ENCODE measurements at places on chromosomes 16 and 17.
A peak's percentile ranks its signal among the peaks of the same experiment; 100 is the strongest.

DNA sequence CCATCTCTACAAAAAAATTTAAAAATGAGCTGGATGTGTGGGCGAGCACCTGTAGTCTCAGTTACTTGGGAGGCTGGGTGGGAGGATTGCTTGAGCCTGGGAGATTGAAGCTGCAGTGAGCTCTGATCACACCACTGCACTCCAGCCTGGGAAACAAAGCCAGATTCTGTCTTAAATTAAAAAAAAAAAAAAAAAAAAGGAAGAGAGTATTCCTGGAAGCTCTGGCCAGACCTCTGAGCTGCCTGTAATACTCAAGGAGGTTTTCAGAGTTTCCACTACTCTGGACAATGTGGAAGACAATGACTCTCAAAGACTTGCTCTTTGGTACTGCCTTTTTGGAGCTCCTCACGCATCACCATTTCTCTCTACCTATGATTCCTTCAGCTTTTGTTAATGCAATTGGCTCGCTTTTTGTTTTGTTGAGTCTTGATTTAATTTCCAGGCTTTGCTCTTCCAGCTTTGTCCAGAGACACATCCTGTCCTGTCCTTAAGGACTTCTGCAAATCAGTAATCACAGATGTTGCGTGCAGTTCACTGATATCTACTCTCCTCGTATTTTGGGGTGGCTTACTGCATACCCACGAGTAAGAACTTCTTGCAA lies 10.8 kb downstream of the CHD9 start:
- no peak for DNase-seq

GRCh38 chr16:31273676-31274075 lies 13.9 kb downstream of the ITGAM start:
- no peak for DNase-seq

DNA sequence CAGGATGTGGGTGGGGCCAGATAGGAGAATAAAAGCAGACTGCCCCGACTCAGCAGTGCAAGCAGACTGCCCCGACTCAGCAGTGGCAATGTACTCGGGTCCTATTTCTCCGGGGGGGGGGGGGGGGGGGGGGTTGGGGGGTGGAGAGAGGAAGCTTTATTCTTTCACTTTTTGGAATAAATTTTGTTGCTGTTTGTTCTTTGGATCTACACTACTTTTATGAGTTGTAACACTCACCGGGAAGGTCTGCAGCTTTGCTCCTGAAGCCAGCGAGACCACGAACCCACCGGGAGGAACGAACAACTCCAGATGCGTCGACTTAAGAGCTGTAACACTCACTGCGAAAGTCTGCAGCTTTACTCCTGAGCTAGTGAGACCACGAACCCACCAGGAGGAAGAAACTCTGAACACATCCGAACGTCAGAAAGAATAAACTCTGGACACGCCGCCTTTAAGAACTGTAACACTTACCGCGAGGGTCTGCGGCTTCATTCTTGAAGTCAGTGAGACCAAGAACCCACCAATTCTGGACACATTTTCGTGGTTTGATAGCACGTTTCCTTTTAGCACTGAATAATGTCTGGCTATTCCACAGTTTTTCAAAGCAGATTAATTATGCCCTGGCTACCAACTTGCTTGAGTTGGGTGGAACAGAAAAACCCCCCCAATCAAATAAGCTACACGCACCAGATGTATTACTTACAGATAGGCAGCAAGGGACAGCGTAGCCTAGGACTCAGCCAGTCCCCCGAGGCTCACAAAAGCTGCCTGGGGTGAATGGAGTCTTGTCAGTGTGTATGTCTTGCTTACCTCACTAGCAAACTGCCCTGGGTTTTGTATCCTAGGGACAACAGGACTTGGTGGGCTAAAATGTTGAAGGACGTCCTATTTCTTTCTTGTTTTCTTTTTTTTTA lies 11.9 kb downstream of the FZD2 start:
- DNase-seq, result no peak

DNA sequence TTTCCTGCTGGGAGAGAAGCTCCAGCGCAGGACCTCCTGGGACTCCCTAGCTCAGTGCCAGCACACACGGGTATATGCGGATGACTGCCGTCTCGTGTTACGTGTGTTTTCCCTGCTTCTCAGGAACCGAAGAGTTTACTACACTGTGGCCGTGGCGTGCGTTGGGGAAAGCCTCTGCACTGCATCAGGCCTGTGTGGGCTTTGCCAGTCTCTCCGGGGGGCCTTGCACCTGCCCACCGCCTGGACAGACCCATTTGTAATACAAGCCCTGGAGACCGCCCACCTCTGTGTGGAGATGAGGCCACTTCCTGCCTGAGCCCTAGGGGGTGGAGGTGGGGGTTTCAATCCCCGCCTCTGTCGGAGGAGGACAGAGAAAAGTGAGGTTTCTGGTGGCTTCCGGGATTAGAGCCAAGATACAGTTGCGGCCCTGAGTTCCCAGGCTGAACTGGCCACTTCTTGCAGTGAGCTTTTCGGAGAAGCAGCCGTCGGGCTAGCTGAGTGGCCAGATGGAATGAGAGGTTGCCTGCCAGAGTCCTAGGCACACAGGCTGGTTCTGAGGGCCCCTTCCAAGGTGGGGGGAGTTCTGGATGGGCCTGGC lies 43.4 kb upstream of the GSE1 start:
- DNase-seq, result no peak

GRCh38 chr16:21646721-21647561 lies 5.5 kb downstream of the IGSF6 start:
- peak; percentile 70 for DNase-seq

DNA sequence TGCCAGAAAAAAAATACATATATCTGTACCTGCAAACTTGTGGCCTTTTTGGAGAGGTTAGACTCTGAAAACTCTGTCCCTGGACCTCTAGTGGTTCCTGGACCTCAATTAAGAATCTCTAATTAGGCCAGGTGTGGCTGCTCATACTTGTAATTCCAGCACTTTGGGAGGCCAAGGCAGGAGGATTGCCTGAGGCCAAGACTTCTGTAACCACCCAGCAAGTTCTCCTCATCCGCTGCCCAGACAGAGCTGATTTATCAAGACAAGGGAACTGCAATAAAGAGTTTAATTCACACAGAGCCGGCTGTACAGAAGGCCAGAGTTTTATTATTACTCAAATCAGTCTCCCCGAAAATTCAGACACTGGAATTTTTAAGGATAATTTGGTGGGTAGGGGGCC lies 4.2 kb downstream of the ASPA start:
- no peak for DNase-seq

DNA sequence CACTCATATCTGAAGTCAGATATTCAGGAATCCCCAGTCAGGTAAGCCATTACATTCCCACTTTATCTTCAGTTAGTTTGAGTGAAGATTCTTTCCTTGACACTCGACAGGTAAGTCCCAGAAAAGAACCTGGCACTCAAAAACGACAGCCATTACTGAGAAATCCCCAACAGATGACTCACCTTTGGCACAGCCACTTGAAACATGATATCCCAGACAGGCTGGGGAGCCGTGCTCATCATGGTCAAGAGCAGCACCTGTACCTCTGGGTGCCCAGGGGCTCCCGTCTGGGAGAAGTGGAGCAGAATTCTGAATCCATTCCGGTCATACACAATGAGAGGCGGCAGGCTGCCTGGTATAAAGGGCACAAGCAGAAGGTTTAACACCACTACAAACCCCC lies 16.8 kb upstream of the COG7 start:
- DNase-seq, result no peak

- DNase-seq, result no peak
These were observed 20.1 kb downstream of the HMOX2 start for GRCh38 chr16:4496305-4496704.

- DNase-seq, result no peak
These were observed 510.7 kb downstream of the MAF start for GRCh38 chr16:79089735-79090284.

- DNase-seq, result no peak
These were observed 4.1 kb downstream of the ST6GALNAC2 start for GRCh38 chr17:76581515-76581914.

DNA sequence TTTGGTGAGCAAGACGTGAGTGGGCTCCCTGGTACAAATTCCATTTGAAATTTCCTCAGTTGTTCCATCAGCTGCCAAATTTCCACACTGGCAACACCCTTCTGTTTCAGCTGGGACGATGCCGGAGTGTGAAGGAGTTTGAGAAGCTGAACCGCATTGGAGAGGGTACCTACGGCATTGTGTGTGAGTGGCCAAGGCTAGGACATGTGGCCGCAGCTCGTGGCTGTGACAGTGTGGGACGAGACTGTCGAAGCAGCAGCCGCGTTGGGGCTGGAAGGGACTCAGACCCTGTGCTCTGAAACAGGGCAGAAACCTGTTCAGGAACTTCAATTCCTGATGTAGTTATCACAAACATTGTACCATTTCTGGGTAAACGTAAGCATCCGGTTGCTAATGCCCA lies 2.7 kb downstream of the CDK10 start:
- DNase-seq, result no peak

DNA sequence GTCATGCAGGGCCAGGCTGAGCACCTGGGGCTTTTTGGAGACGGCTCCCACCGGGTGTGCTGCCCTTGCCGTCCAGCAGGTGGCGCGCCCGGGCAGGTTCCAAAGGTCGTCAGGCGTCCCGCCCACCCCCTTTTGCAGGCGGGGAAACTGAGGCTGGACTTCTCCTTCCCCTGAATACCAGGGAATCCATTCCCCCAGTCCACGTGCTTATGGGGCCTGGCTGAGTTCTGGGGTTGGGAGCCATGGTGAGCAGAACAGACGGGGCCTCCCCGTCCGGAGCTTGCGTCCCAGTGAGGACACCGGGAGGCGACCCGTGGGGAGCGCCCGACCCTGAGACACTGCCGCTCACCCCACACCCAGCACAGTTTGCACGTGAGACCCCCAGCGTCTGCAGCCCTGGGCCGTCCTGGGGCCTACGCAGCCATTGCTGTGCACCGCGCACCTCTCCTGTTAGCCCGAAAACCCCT lies 51.8 kb upstream of the JPH3 start:
- no peak for DNase-seq

- DNase-seq, result no peak
These were observed 183.4 kb downstream of the ZNF18 start for GRCh38 chr17:11813871-11814270.

GRCh38 chr16:84819644-84820304 lies at the start of gene CRISPLD2:
Gene CRISPLD2 (plus strand): TSS chr16:84819985. CDS start chr16:84838496, 18,511 bp downstream.
- no peak for DNase-seq

DNA sequence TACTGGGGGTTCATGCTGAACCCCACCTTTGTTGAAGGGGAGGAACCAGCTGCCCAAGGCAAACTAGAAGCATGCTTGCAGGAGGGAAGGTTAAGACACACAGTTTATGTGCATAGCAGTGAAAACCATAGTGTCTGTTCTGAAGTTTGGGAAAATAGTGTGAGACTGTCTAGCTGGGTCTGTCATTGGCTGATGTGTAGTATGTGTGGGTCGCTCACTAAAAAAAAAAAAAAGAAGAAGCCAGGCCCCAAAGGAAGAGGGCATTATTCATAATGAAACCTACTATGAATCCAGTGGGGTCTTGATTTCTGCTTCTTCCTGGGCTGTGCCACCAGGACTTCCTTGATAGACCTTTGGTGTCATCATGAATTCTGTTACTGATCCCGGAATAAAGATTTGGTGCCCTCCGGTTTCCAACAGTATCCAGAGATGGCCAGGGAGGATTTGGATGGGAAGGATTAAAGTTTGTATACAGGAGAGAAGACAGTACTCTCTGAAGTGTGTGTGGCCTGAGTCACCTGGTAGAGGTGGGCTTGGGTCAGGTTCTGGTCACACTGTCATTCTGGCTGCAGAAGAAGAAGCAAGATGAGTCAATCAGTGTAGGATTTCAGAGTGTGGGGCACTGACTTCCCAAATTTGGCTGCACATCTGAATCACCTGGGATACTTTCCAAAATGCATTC lies 220.3 kb downstream of the PRKCA start:
- no peak for DNase-seq

GRCh38 chr17:79424471-79425185 lies 186.2 kb downstream of the RBFOX3 start:
- DNase-seq, result no peak

- no peak for DNase-seq
These were observed 4.4 kb downstream of the SNAI3 start for GRCh38 chr16:88681709-88682451.

DNA sequence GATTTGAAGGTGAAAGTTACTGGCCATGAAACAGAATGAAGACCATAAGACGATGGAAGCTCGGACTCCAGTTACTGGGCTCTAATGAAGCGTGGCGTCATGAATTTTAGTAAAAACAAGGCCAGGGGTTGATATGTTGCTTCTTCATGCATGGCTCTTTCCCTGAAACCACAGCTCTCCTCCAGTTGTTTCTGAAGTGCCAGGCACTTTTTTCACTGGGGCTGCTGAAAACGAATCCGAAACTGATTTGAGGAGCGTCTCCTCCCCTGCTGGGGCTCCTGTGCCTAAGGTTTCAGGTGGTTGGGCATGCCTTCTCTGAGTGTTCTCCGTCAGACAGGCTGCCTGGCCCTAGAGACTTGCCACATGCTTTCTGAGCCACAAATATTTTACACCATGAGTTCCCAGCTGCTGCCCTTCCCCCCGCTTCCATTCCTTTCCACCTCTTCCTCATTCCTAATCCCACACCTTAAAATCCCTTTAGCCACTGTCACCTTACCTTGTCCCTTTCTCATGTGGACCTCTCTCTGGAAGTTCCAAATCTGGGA lies 3.7 kb upstream of the MYL4 start:
- peak; percentile 65 for DNase-seq

GRCh38 chr17:81342269-81343070 lies 47.4 kb upstream of the SLC38A10 start:
- no peak for DNase-seq

DNA sequence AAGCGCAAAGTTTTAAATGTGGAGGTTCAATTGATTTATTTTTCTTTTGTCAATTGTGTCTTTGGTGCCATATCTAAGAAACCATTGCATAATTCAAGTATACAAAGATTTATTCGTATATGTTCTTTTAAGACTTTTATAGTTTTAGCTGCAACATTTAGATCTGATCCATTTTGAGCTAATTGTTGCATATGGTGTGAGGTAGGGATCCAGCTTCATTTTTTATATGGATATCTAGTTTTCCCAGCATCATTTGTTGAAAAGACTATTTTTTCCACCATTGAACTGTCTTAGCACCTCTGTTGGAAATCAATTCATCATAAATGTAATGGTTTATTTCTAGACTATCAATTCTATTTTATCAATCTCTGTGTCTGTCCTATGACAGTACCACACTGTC lies 2.1 kb upstream of the CCR7 start:
- DNase-seq, result no peak

DNA sequence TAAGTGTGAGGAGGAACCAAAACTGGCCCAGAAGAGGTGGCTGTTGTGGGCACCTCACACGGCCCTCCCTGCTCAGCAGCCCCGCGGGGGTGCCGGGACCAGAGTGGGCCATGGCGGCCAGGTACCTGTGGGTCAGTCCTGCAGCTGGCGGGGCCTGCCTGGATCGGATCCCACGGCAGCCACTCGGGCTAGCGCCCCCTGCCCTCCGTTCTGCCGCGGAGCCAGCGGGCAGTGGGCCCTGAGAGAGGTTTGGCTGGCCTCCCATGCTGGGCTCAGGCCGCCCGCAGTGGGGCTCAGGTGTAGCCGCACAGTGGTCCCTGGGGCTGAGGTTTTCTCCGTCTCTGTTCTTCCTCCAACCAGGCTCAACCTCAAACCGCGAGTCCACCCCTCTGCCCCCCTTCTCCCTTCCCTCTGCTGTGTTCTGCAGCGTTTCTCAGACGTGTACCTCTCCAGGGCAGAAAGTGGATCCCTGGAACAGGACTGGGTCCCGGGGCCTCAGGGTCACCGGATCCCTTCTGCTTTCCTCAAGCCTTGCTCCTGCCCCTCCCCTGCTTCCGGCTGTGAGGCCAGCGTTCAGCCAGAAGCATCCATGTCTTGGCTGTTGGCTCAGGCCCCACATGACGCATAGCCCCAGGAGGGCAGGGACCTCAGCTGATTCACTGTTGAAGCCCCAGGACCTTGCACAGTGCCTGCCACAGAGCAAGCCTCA lies 28.6 kb upstream of the ITGA3 start:
- no peak for DNase-seq

- no peak for DNase-seq
These were observed 4.9 kb downstream of the TEPSIN start for GRCh38 chr17:81233811-81234505.
